ENCODE measurements at places on chromosomes 2 and 18. TPM values are rescaled to one million over a fixed set of nuclear protein-coding genes. Genes with fewer than 3 reads are reported as not detected.

R3HDM1 gene
- total RNA-seq, result 52.4 TPM

RANBP2 gene
- total RNA-seq, result 57.1 TPM

CHPF gene
- 81.2 TPM for total RNA-seq

LANCL1 gene
- total RNA-seq, result 33.7 TPM

GCKR gene
- total RNA-seq, result not detected

MAL gene
- not detected for total RNA-seq

KCNG2 gene
- total RNA-seq, result not detected

CYTIP gene
- total RNA-seq, result not detected

TTR gene
- not detected for total RNA-seq

TMEM247 gene
- not detected for total RNA-seq

E2F6 gene
- 16.6 TPM for total RNA-seq

REEP1 gene
- not detected for total RNA-seq

COLEC12 gene
- total RNA-seq, result not detected

MEIS1 gene
- 4.4 TPM for total RNA-seq

FAM228A gene
- not detected for total RNA-seq

LRRC30 gene
- total RNA-seq, result not detected

GCA gene
- 1.9 TPM for total RNA-seq

TCF7L1 gene
- 1.1 TPM for total RNA-seq

KIF5C gene
- 0.21 TPM for total RNA-seq

TLX2 gene
- not detected for total RNA-seq

CFC1 gene
- not detected for total RNA-seq

CDK15 gene
- total RNA-seq, result not detected

HOXD1 gene
- not detected for total RNA-seq
